ENCODE measurements at places on chromosomes 12 and 14. TPM values are rescaled to one million over a fixed set of nuclear protein-coding genes. Genes with fewer than 3 reads are reported as not detected.

DNA sequence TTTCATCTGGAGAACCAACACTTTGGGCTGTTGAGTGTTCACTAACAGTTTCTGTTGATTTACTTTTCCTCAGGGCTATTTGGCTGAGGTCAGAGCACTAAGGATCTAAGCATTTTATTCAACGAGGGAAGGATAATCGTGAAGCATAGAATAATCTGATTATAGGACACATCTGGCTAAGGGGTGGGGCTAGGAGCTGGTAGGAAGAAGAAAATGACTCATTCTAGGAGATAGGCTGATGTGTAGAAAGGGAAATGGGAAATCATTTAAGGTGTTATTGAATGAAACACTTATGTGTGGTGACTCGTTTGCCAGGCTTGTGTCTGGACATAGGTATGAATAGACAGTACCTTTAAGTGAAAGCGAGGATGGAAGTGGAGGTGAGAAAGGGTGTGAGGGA lies 167.2 kb downstream of the ETNK1 start:
- DNase-seq = no peak

GRCh38 chr14:37417833-37418232 lies 177.2 kb downstream of the FOXA1 start:
- DNase-seq = no peak

DNA sequence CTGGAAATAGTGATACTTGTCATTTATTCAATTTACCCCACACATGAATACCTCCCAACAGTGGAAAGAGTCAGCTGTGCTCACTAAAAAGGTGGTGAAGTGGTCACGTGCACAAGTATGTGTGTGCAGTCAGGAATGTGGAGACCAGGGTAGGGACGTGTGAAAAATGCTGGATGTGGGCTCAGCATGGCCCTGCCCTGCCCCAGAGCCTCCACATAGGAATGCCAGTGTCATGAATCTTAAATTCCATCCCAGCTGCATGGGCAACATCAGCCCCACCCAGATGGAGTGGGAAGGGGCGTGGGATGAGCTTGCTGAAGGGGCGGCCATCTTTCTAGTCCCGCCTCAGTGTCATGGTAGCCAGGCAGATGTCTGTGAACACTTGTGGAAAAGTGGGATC lies 87.7 kb downstream of the C12orf75 start:
- no peak for DNase-seq

DNA sequence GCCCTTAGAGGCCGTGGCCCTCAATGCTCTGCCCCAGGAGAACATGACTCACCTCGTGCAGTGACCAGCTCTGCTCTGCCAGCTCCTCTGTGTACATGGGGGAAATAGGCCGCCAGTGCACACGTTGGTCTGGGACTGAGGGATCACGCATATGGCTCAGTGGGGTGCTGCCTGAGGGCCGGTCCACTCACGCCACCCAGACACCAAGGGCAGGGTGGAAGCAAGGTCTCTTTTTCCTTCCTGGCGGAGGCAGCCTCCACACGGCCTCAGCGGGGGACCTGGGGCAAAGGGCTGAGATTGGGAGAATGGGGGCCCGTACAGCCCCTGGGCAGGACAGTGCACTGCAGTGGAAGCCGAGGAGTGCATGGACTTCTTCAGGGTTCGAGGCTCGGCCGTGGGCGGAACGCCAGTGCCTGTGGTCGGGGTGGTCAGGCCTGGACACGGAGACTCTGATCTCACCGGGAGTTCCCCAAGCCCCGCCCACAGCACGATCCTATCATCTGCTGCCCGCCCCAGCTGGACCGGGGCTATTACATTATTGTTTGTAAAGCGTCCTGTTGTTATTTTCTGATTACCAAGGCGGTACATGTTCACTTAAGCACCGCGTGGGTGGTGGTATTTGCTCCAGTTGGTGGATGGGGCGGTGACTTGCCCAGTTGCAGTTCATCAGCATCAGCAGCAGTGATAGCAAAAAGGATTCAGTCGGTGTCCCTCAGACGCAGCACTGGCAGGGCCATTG lies 38.8 kb upstream of the TDRD9 start:
- peak; percentile 82 for DNase-seq

- no peak for DNase-seq
These were observed 96.6 kb downstream of the LMNTD1 start for GRCh38 chr12:25456474-25456873.

GRCh38 chr12:96157427-96157826 lies 36.7 kb upstream of the ELK3 start:
- DNase-seq = no peak

DNA sequence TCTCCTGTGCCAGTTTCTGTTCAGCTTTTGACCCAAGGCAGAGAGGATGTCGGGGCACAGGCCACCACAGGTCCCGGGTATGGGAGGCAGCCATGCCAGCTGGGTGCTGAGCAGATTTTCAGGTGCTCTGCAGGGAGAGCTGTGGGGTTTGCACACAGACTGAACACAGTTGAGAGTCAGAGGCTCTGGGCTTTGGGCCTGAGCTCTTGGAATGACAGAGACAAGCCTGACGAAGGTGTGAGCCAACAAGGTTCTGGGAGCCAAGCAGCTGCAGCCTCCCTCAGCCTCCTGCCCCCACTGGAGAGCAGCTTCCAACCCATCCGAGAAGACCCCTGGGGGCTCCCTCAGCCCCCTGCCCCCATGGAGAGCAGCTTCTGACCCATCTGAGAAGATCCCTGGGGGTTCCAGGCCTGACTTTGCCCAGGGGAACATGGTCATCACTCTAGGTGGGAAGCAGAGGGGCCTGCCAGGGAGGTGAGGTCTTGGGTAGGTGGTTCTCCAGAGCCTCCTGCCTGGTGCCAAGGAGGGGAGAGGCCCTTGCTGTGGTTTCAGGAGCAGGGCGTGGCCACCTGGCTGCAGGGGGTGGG lies 13.8 kb downstream of the FBRSL1 start:
- DNase-seq = no peak

DNA sequence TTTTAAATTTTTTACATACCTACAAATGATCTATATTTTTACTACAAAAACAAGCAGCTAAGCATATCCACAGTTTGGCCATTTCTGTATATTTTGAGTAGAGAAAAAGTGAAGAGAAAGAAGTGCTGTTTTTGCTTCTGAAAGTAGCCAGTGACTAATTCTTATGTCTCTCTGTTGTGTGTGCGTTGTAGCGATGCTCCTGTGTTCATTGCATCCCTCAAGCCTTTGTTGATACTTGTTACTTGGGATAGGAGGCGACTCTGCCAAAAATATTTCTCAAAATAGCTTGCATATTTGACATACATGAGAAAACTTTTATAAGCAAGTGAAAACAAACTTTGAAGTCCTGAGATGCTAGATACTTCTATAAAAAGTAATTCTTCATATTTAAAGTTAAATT lies 714.1 kb downstream of the FSCB start:
- no peak for DNase-seq

GRCh38 chr14:89165189-89166181 lies 251.5 kb downstream of the FOXN3 start:
- no peak for DNase-seq

DNA sequence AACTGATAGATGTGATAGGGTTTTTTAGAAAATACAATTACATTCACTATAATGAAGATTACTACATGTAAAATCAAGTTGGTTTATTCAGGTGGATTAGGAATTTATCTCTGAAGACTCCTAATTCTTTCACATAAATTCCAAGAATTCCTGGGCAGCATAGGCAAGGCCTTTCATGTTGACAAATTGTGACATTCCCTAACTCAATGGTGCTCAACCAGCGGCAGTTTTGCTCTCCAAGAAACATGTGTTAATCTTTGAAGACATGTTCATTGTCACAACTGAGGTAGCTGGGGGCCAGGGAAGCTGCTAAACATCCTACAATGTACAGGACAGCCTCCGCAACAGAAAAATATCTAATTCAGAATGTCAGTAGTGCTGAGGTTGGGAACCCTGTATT lies 46.3 kb downstream of the PTPRQ start:
- no peak for DNase-seq

- DNase-seq = no peak
These were observed 30.9 kb downstream of the ABCB9 start for GRCh38 chr12:122935318-122935717.

GRCh38 chr12:12807970-12808702 lies 5.0 kb upstream of the DDX47 start:
- DNase-seq = no peak

DNA sequence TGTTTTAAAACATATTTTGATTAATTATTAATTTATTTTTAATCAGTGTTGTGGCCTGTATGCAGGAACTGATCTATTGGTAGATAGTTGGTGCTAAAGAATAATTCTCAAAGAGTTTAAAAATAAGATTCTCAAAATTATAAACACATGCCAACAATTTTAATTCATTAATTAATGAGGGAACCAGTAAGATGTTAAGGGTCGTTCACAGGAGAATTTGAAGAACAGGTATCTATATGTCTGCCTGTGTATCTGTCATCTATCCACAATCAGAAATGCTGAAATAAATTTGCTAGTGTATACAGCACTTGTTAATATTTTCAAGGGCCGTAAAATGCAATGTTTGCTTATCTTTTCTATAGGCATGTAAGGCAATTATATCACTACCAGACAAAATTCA lies 18.4 kb downstream of the DAAM1 start:
- DNase-seq = no peak

- no peak for DNase-seq
These were observed 9.4 kb downstream of the SART3 start for GRCh38 chr12:108551535-108551934.

GRCh38 chr14:78164226-78164853 lies 5.8 kb upstream of the NRXN3 start:
- no peak for DNase-seq

The LHX5 gene
- not detected for total RNA-seq

The TBX5 gene
- not detected for total RNA-seq

The RTL1 gene
- total RNA-seq = not detected

The INHBC gene
- not detected for total RNA-seq

The APEX1 gene
- total RNA-seq = 69.7 TPM

The CELA1 gene
- total RNA-seq = not detected

The RIC8B gene
- total RNA-seq = 9.8 TPM
